NCI-H1436 (cell line): ENCODE measurements at places on chromosomes 2 and 18.
A peak's percentile ranks its signal among the peaks of the same experiment; 100 is the strongest.

GRCh38 chr2:66443979-66444861, 9.3 kb downstream of the MEIS1 start:
- no peak for DNase-seq

- DNase-seq = no peak
These were observed 697.0 kb upstream of the ID2 start for GRCh38 chr2:7984693-7985353.

DNA sequence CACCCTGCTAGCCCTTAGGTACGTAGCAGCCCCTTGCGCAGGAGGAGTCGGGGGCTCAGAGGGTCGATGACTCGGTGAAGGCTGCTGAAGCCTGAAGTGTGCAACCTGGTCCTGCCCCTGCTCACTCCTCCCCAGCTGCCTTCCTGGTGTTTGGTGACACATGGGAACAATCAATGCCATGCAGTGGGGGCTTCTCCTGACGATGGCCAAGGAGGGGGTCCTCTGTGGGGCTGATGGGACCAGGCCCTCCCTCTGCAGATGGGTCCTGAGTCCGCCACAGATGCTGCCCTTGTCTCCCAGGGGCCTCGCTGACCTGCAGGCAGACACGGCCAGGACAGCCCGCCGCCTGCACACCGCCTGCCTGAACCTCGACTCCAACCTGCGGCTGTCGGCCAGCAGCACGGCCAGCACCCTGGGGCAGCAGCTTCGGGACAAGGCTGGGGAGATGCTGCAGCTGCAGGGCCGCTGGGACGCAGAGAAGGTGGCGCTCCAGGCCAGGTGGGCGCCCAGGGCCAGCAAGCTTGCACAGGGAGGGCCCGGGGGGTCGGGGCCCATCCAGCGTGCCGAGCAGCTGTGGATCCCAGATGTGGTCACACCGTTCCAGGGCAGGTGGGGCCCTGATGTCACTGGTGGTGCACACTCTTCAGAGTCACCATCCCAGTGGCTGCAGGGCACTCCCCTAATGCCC, 24.6 kb downstream of the CROCC2 start:
- DNase-seq = no peak

DNA sequence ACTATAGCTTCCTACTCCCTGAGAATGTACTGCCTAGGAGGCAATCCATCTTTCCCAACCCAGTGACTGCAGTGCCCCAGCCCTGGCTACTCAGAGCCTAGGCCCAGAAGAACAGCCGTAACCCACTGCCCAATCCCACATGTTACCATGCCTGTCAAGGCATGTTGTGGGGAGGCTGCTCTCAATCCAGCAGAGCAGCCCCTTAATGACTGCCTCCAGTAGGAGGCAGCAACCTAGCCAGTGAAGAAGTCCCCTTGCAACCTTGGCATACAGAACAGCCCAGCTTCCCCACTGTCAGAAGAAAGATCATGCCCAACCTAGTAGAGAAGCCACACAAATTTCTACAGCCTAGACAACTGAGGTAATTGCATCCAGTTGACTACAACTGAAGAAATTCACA, 44.2 kb upstream of the CDH7 start:
- DNase-seq = no peak

DNA sequence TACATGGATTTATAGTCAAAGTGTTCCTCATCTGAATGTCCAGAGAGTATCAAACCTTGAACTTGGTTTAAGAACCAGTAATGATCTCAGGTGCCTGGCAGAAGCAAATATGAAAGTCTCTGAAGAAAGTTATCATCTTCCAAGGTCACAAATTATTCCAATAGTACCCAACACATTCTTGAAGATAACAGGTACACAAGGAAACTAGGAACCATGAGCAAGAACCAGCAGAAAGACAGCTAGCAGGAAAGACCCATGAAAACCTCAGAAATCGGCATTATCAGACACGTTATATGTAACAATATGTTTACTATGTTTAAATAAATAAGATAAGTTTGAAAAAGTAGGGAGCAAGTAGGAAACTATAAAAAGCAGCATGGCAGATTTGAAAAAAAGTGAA, 5.9 kb upstream of the PRKAG3 start:
- no peak for DNase-seq

GRCh38 chr2:148674063-148675020, 29.8 kb downstream of the EPC2 start:
- peak; percentile 7 for DNase-seq

DNA sequence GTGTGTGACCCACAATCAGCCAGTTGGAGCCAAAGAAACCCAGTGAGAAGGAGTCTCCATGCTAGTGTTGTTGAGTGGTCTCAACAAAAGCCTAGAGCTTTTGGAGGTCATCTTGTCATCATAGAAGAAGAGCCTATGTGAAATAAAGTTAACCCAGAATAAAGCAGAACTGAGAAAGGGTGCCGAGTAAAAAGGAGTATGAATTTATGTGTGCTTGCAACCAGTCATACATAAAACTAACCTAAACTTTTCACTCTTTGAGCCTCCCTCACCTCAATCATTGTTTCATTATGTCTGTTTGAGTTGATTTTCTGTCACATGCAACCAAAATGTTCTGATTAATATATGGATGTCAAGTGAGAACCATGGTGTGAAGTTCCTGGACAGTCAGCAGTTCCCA, 599.3 kb upstream of the ZEB2 start:
- no peak for DNase-seq

GRCh38 chr2:201808027-201808426, 1.7 kb downstream of the CDK15 start:
- DNase-seq = no peak

DNA sequence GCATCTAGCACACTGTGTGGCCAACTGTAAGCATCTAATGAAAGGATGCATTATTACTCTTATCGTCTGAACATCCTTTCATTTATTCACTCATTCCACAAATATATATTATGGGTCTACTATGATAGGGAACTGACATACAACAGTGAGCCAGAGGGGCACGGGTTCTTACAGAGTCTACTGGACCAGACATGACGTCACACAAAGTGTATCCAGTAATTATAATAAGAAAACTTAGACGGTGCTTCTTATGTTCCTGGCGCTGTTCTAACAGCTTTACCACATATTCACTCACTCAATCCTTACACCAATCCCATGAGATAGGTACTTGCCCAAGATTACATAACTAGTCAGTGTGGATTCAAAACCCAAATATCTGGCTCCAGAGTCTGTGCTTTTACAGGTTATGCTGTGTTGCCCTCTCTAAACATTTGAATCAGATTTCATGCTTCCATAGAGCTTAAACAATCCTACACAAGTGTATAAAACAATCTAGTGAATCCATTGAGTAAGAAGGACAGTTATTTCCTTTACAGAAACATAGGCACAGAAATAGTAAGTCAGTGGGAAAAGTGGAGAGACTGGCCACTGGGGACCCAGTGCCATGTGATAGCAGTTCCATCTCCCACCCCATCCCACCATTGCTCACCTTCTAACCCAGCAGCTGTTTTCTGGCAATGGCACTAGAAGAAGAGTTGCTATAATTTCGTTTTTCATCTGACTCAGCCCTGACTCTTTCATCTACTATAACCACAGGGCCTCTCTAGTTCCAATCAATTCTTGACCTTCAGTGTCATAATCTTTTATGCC, 24.2 kb upstream of the ARL5A start:
- no peak for DNase-seq

- no peak for DNase-seq
These were observed 16.7 kb upstream of the MC4R start for GRCh38 chr18:60389314-60389713.

GRCh38 chr2:105697781-105698449, 46.8 kb upstream of the NCK2 start:
- DNase-seq = no peak

DNA sequence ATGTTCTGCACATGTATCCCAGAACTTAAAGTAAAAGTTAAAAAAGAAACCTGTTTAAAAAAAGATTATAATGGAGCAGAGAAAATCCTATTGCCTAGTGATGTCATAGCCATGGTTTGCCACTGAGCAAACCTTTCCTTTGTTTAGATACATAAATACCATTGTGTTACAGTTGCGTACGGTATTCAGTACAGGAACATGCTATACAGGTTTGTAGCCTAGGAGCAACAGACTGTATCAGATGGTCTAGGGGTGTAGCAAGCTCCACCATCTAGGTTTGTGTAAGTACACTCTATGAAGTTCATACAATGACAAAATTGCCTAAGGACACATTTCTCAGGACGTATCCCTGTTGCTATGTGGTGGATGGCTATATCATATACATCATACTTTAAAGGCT, 13.0 kb downstream of the ICA1L start:
- DNase-seq = no peak

DNA sequence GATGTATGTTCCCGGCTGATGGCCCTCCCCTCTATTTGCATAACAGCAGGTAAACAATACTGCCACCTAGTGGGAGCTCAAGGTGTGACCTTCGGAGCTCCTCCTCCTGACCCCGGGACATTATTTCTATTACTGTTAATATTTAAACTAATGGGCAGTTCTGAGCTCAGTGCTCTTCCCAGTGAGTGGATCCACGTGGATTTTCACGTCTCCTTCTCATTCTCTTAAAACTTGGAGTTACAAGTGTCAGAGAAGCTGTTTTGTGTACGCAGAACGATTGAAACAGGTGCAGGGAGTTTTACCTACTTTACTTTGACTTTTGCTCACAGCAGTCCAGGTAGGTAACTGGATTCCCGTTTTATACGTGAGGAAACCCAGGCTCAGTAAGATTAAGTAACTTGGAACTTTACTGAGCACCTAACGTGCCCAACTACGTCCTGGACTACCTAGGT, 127.3 kb downstream of the PRKCE start:
- no peak for DNase-seq

GRCh38 chr2:9590641-9591040, 35.0 kb upstream of the ADAM17 start:
- no peak for DNase-seq

- no peak for DNase-seq
These were observed 239.0 kb upstream of the MMADHC start for GRCh38 chr2:149826471-149827125.

DNA sequence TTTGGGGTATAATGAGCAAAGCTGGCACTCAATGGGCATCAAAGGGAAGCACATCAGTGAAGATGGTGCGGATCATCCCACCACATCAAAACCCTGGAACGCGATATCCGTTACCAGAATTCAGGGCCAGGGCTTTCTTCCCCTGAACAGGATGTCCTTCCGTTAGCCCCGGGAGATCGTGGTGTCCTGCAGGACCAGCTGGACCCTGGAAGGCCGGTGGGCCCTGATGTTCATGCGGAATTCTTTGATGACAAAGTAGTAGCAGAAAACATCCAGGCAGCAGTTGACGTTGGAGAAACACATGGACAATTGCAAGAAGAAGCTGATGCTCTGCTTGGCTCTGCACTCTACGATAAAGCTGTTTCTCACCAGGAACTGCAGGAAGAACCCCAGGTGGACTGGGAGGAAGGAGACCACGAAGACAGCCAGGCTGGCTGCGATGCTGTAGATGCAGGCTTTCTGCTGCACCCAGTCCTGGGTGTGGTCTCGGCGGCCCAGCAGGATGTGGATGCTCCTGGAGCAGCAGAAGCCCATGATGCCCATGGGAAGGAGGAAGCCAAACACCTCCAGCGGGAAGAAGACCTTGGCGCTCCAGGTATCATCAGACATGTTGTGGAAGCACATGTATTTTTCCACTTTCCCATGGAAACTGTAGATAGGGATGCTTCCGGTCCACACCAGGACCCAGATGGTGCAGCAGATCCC, 15.0 kb downstream of the GPR55 start:
- no peak for DNase-seq

DNA sequence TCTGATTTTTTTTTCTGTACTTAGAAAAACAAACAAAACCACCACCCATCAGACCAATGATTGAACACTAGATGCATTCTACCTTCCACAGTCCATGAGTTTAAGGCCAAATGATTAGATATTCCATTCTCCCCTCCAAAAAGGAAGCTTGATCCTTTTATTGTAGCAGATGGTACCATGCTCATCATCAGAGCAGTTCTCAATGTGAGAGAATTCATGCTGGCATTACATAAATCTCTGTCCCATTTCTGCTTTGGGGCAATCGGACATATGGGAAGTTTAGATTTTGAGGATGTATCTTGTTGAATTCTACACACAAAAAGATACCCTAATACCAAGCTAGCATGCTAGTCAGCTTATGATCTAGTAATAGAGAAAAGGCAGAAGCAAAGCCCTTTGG, 186.6 kb downstream of the RAD51AP2 start:
- DNase-seq = no peak

- DNase-seq = no peak
These were observed 105.0 kb downstream of the HIBCH start for GRCh38 chr2:190214426-190215194.

DNA sequence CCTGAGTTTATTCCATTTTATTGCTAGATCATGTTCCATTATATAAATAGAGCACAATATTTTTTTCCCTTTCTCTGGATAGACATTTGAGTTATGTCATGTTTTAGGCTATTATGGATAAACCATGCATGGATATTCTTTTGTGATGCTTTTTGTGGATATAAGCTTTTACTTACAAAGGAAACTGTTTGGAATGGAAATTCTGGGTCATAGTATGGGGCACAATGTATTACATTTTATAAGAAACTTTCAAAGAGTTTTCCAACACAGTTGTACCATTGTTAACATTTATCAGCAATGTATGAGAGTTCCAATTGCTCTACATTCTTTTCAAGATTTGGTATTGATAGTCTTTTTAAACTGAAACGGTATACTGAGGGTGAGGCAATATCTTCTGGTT, 749.4 kb downstream of the SOCS6 start:
- no peak for DNase-seq

DNA sequence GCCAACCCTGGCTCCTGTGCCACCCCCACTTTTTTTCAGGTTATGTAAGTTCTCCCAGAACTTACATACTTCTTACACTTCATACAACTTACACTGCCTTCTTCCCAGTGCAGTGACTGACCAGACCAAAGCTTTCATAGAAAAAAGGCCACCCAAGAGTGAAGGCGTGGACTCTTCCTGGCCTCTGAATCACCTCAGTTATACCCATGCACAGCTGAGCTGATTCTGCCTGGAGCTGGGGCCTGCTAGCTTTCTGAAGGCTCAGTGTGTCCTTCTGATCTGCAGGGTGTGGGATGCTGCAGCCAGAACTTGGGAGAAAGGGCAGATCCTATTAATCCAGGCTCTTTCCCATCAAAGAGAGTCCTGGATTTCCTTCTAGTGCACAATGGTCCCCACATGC, 216.1 kb downstream of the TTC32 start:
- no peak for DNase-seq

- peak; percentile 24 for DNase-seq
These were observed 62.9 kb downstream of the POMC start for GRCh38 chr2:25105336-25106085.
